ENCODE measurements at places on chromosomes 5 and 9.

DNA sequence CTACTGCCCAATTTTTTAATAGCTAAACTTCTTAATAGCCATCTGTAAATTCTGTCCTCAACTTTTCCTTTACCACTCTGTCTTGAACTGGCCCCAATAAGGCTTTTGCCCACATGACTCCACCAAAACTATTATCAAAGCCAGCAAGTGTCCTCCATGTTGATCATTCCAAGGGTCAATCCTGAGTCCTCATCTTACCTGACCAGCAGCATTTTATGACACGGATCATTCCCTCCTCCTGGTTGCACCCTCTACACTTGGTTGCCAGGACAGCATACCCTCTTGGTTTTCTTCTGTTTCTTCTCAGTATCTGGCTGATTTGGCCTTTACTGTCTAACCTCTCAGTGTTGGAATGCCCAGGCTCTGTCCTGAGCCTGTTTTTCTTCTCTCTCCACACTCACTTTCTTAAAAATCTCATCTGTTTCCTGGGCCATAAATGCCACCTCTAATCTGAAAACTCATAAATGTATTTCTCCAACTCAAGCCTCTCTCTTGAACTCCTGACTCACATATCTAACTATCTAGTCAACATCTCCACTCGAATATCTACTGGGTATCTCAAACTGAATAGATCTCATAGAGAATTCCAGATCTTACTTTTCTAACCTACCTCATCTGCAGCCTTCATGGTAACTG is 40.0 kb upstream of the CDC42SE2 start:
- no peak for DNase-seq

DNA sequence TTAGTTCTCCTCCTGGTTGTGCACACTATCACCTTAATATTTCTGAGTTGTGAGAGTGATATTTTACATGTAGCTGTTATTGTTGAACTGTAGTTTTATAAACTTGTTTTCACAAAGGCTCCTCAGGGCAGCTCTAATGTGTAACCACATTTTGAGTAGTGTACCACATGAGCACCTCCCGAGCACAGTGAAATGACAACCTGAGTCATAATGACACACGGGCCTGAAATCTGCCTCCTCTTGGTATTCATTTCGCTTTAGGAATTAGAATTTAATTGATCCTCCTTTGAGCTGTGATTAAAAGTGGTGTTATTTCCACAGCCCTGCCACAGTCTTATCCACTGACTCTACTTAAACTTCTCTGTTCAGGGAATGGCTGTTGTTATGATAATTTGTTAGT is 7.9 kb downstream of the MTRR start:
- no peak for DNase-seq

DNA sequence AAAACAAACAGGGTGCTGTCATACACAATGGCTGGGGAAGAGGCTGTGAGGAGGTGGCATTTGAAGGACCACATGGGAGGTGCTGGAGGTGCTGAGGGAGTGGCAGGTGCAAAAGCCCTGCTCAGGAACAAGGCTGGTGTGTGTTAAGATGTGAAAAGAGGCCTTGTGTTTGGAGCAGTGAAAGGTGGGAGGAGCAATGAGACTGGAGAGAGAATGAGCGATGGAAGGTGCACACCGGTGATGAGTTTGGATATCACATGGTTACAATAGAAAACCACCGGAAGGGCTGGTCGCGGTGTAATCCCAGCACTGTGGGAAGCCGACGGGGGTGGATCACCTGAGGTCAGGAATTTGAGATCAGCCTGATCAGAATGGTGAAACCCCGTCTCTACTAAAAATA is 9.2 kb upstream of the FIBCD1 start:
- DNase-seq = no peak

GRCh38 chr9:132434881-132435280 is 24.9 kb downstream of the CFAP77 start:
- DNase-seq = no peak

DNA sequence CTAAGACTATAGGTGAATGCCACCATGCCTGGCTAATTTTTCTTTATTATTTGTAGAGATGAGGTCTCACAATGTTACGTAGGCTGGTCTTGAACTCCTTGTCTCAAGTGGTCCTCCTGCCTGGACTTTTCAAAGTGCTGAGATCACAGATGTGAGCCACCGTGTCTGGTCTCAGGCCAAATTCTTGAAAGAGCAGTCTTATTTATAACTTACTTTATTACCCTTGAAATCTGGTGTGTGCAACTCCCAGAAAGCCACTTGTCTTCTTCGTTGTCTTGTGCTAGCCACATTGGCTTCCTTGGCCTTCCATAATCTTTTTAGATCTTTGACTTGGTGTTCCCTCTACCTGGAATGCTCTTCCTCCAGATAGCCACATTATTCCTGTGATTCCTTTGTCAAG is 50.1 kb downstream of the CTNNA1 start:
- no peak for DNase-seq

GRCh38 chr5:116225281-116225922 is 140.6 kb downstream of the COMMD10 start:
- DNase-seq = no peak

- no peak for DNase-seq
Observed at GRCh38 chr5:135743705-135744411, 90.6 kb upstream of the SLC25A48 start.
